HCEC 1CT (cell line): ENCODE measurements at places on chromosomes 4 and X.

GRCh38 chr4:28675582-28675981 lies 1814.9 kb downstream of the STIM2 start:
- peak; percentile 43 for DNase-seq

GRCh38 chr4:128309585-128309984 lies 22.0 kb upstream of the PGRMC2 start:
- DNase-seq = no peak

GRCh38 chr4:2598511-2599303 lies 62.3 kb downstream of the FAM193A start:
- no peak for DNase-seq

- no peak for DNase-seq
Observed at GRCh38 chrX:19152762-19153161, 30.5 kb upstream of the ADGRG2 start.

DNA sequence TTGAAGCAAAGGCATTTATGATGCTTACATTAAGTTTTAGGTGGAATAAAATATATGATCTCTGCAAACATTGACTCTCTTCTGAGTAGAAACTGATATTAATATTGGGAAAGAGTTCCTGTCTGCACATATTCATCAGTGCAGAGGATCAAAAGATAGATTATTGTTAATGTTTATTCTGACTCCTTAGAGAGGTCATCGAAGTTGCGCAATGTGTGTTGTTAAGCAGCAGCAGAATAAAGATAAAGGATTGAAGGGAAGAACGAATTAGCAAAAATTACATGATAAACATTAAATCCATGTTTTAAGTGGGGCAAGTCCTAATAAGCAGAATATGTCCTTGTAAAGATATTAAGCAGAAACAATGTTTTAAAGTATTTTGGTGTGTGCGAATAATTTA lies 72.6 kb upstream of the MBNL3 start:
- no peak for DNase-seq
